AML-193 (cell line): ENCODE measurements at places on chromosomes 6 and 20.

DNA sequence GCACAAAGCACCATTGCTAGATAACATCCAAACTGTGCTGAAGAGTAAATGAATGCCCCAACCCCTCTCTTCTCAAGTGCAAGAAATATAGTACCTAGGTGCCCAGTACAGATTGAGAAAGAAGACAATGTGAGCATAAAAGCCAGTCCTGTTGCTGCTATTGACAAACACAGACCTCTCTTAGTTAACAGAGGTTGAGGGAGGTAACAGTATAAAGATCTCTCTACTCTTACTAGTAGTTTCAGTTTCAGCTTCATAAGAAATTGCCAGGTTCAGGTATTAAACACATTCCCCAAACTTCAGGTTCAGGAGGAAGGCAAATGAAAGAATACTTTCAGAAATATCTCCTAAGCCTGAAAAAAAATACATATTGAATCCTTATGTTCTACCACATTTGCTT lies 31.4 kb downstream of the TBC1D32 start:
- no peak for DNase-seq

DNA sequence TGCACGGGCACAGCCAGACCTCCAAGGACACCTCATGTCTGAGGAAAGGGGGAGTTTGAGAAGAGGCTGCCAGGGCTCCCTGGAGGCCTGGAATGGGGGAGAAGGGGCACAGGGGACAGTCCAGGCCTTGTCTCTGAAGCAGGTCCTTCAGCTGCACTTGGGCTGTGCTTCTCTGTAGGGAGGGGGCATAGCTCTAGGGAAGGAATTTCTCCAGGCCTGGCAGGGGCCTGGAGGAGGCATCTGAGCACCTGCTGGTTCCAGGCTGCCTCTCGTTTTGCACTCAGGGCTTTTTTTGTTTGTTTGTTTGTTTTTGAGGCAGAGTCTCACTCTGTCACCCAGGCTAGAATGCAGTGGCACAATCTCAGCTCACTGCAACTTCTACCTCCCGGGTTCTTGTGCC lies 67.7 kb downstream of the BCAS4 start:
- no peak for DNase-seq

GRCh38 chr6:14863902-14864850 lies 381.7 kb upstream of the JARID2 start:
- no peak for DNase-seq

GRCh38 chr6:64930681-64931080 lies 776.3 kb downstream of the EYS start:
- DNase-seq: no peak

DNA sequence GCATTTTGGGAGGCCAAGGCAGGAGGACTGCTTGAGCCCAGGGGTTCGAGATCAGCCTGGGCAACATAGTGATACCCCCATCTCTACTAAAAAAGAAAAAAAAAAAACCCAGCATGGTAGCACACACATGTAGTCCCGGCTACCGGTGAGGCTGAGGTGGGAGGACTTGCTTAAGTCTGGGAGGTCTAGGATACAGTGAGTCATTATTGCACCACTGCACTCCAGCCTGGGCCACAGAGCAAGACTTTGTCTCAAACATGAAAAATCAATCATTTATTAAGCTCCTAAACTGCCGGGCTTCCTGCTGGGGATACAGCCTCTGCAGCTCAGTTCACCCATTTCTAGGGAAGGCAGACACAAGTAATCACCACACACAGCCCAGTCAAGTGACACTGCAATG lies 7.3 kb upstream of the USP45 start:
- no peak for DNase-seq

- DNase-seq: no peak
Observed at GRCh38 chr6:167210375-167211294, 52.9 kb upstream of the GPR31 start.

GRCh38 chr20:23657202-23657601 lies 19.4 kb upstream of the CST3 start:
- no peak for DNase-seq

DNA sequence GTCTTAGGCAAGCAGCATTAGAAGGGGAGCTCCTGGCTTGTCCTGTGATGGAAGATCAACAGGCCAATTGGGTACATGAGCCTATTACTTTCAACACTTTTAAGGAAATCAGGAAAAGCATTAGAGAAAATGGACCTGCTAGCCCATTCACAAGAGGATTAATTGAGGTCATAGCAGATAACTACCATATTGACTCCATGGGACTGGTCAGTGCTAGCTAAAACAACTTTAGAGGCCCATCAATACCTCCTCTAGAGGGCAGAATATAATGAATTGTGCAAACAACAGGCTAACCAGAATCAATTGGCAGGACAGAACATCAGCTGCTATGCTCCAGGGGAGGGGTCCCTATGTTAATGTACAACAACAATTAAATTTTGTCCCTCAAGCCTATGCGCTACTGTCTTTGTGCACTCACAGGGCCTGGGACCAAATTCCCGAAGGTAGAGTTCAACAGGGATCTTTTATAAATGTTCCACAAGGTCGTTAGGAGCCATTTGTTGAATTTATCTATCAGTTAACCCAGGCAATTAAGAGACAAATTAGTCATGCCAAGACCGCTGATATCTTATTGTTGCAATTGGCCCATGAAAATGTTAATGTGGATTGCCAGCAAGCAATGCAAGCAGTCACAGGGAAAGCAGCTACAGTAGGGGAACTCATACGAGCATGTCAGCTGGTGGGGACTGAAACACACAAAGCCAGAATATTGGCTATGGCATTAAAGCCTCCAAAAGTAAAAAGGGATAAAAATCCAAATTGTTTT lies 106.6 kb upstream of the BTN3A2 start:
- DNase-seq: no peak

- DNase-seq: peak; percentile 65
Observed at GRCh38 chr20:45344168-45344860, 3.9 kb downstream of the SDC4 start.

- DNase-seq: no peak
Observed at GRCh38 chr20:53691060-53691810, 97.6 kb upstream of the ZNF217 start.
